ENCODE measurements at places on chromosomes 6 and 20.

GRCh38 chr6:96450770-96451130 lies 70.9 kb upstream of the UFL1 start:
- DNase-seq = no peak

DNA sequence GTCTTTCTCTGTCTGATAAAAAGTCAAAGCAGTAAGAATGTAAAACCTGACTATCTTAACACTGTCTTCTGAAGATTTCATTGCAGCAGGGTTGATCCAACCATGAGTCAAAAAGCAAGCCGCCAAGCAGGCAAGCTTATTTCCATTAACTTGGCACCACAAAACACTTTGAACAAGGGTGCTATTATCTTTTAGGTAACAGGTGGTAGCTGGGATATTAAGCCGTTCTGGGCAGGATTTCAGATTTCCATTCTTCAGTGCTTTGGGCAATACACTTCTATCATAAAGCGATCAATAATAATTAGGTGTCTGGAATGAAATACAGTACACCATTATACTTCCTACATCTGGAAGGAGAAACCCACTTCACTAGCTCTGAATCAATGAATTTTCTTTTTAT lies 181.9 kb downstream of the TBC1D7 start:
- no peak for DNase-seq

GRCh38 chr6:148704400-148705246 lies 42.2 kb upstream of the UST start:
- DNase-seq = no peak

DNA sequence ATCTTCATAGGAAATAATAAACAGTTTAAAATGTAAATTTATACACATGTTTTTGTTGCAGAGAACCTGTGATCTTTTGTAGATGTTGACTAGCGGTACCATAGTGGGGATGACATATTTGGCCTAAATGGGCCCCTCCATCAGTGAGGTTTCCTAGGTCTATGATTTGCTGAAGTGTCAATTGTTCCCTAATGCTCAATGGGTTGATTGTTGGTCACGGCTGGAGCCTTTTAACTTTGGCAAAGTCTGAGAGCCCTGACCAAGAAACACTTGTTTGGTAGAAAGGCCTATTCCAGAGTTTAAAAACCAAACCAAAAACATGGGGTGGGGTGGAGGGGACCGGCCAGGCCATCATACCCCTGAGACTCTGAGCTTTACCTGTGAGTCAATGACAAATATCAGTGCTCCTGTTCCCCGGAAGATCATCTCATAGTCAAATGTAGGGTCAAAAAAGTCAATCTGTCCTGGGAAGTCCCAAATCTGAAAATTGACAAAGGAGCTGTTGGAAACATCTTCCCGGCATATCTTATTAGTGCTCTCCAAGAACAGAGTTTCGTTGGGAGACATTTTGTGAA lies 25.1 kb downstream of the RRAGD start:
- no peak for DNase-seq

DNA sequence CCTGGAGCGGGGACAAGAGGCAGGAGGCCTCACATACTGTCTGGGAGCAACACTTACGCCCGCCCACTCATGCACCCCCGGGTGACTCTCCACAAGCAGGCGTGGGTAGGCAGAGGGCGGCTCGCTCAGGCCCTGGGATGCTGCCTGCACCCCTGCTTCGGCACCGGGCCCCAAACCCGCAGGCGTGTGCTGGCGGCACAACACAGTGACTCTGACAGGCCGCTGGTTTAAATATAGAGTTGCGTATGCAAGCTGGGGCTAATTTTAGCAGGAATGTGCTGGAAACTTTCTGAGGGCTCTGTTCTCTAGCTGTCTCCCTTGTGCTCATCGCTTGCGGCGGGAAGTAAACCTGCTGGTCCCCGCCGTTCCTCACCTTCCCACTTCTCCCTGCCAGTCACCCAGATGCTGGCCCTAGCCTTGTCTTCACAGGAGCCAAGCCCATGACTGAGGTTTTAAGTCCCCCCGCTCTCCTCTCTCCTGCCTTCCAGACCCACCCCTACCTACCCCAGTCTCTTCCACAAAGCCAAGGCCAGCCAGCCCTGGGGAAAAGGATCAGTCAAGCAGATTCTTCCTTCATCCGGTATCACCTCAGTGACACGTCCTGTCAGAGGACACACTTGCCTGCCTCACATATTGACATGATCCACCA lies 94.5 kb upstream of the FOXP4 start:
- DNase-seq = no peak

- no peak for DNase-seq
These were observed 242.6 kb downstream of the ARID1B start for GRCh38 chr6:157019733-157020132.

- no peak for DNase-seq
These were observed 72.6 kb upstream of the F13A1 start for GRCh38 chr6:6393069-6393529.

GRCh38 chr20:19522836-19523590 lies 235.0 kb upstream of the RIN2 start:
- no peak for DNase-seq

DNA sequence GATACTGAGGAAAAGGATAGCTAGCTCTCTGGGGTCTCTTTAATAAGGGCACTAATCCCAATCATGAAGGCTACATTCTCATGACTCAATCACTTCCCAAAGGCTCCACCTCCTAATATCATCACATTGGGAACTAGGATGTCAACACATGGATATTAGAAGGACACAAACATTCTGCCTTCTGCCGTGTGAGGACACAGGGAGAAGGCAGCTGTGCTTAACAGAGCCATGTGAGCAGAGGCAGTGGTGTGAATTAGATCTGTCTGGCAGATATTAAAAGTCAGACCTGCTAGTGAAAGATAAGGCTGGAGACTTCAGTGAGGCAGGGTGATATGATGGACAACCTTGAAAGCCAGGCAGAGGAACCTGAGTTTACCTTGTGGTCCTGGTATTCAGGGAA lies 341.9 kb downstream of the ARHGAP18 start:
- no peak for DNase-seq

GRCh38 chr6:13427316-13427715 lies 60.1 kb downstream of the GFOD1 start:
- DNase-seq = no peak

- DNase-seq = no peak
These were observed 2.0 kb downstream of the LAMA5 start for GRCh38 chr20:62364911-62365736.

GRCh38 chr20:19253316-19253715 lies 40.9 kb downstream of the SLC24A3 start:
- no peak for DNase-seq

- no peak for DNase-seq
These were observed 603.6 kb downstream of the QKI start for GRCh38 chr6:164018133-164018532.

DNA sequence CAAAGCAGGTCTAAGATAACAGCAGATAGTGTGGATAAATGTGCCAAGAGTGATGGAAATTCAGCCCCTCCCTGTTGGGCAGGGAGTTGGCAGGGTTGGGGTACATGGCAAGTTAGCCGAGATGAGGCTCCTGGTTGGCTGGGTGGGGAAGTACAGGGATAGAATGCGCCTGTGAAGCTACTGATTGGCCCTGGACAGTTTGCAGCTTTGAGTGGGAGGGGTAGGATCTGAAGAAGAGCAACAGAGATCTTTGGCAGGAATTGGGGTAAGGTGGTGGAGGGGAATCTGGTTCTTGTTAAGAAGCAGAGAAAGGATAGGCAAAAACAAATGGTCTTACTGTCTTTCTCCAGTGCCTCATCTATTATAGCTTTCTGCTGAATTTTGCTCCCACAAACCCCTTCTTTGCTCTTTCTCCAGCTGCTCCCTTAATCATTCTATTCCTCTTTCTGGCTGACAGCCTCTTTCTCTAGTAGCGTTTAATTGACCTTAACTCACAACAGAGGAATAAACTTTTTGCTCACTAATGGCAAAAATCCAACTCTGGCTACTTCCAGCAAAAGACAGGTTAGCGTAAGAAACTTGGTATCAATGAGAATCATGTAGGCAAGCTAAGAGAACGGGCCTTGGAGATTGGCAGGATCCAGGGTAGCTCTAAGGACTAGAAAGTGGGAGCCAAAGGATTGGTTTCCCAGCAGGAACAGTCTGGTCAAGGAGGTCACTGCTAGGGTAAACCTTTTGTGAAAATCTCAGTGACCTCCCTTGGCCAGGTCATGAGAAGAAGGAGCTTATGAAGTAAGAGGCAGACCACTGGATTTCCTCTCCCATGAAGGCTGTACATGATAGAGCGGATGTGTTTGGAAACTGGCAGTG lies 86.3 kb upstream of the CARMIL1 start:
- DNase-seq = no peak

DNA sequence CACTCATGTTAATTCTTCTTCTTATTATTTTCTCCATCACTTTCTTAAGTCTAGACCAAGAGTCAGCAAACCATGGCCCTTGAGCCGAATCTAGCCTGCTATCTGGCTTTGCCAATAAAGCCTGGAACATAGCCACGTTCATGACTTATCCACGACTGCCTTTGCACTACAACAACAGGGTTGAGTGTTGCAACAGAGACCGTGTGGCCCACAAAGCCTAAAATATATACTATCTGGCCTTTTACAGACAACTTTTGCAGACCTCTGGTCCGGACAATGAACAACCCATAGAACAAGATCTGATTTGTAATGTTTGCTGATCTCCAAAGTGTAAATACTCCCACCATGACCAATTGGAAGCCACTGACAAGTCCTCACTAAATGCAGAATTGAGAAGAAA lies 140.5 kb upstream of the CDYL start:
- no peak for DNase-seq

- DNase-seq = no peak
These were observed 893.9 kb upstream of the MANEA start for GRCh38 chr6:94683409-94683808.

- DNase-seq = no peak
These were observed 137.0 kb downstream of the TINAG start for GRCh38 chr6:54445207-54445606.

GRCh38 chr6:31143148-31143547 lies 4.3 kb upstream of the PSORS1C2 start:
- DNase-seq = no peak

Data from left renal pelvis (tissue), 4 donors.